Gastrocnemius medialis (tissue), 4 donors: ENCODE measurements at places on chromosomes 5 and 9. TPM values are rescaled to one million over a fixed set of nuclear protein-coding genes. Genes with fewer than 3 reads are reported as not detected.

- no peaks in the 10 kb centered on the region for H3K27me3 ChIP-seq
- peak overlapping the region; percentile 13 for H3K27ac ChIP-seq
- H3K36me3 ChIP-seq: no peaks in the 10 kb centered on the region
- H3K4me3 ChIP-seq: no peak overlapping the region
Observed at GRCh38 chr5:169071-169727, 22.1 kb upstream of the LRRC14B start.

IL13 gene
- not detected for total RNA-seq

DNA sequence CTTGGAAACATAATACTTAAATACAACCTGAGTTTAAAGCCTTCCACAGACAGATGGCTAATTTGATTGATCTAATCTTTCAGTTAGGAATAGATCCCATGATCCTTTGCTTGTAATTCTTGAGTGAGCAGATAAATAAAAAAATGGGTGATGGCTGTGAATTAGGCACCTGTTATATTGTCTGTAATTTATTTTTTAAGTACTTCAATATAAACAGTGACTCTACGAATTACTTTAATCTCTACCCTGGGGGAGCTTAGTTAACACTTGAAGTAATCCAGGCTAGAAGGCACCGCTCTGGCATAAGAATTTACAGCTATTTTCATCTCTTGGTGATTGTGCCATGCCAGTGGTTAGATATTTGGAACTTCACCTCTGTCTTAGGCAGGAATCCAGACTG is 9.0 kb downstream of the EGFLAM start:
- H3K27me3 ChIP-seq: peaks cover 10% of the 10 kb centered on the region
- H3K4me3 ChIP-seq: no peak overlapping the region
- no peaks in the 10 kb centered on the region for H3K4me1 ChIP-seq
- H3K36me3 ChIP-seq: no peaks in the 10 kb centered on the region
- no peak for DNase-seq

GRCh38 chr9:128358861-128359260 is 12.3 kb upstream of the URM1 start:
- no peak overlapping the region for H3K27ac ChIP-seq
- DNase-seq: no peak
- no peak overlapping the region for H3K4me3 ChIP-seq
- H3K36me3 ChIP-seq: no peaks in the 10 kb centered on the region

GRCh38 chr9:74589576-74589975 is 92.4 kb downstream of the RORB start:
- H3K36me3 ChIP-seq: no peaks in the 10 kb centered on the region
- DNase-seq: no peak
- no peak overlapping the region for H3K27ac ChIP-seq
- no peak overlapping the region for H3K4me3 ChIP-seq
- no peaks in the 10 kb centered on the region for H3K27me3 ChIP-seq
- H3K4me1 ChIP-seq: no peaks in the 10 kb centered on the region

DNA sequence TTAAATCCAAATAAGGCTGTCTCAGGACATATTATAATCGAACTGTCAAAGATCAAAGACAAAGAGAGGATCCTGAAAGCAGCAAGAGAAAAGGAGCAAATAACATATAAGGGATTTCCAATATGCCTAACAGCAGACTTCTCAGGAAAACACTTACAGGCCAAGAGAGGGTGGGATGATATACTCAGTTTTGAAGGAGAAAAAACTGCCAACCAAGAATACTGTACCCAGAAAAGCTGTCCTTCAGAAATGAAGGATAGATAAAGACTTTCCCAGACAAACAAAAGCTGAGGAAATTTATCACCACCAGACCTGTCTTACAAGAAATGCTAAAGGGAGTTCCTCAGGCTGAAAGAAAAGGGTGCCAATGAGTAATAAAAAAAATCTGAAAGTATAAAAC is 16.0 kb downstream of the EGFLAM start:
- H3K27me3 ChIP-seq: no peaks in the 10 kb centered on the region
- H3K4me1 ChIP-seq: no peaks in the 10 kb centered on the region
- no peak for DNase-seq

- H3K4me1 ChIP-seq: no peaks in the 10 kb centered on the region
- H3K27me3 ChIP-seq: no peaks in the 10 kb centered on the region
- no peaks in the 10 kb centered on the region for H3K36me3 ChIP-seq
Observed at GRCh38 chr9:33177639-33178038, 10.5 kb upstream of the B4GALT1 start.

PIP5KL1 gene
- not detected for total RNA-seq

DNA sequence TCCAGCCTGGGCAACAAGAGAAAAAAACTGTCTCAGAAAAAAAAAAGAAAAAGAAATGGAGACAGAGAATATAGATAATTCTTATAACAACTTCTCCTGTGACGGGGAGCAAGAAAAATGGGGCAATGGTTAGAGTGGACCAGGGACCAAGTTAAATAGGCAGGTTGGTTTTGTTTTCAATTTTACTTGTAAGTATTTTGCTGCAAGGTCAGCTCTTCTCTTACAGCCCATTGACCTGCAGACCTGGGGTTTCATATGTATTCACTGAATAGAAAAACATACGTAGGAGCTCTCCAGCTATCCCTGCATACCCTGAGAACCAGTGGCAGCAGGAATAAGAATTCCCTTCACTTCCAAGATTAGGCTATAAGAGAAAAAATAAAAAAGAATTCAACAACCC is 29.2 kb upstream of the IL13 start:
- H3K36me3 ChIP-seq: peaks cover 8% of the 10 kb centered on the region
- H3K27me3 ChIP-seq: no peaks in the 10 kb centered on the region
- H3K27ac ChIP-seq: no peak overlapping the region

DNA sequence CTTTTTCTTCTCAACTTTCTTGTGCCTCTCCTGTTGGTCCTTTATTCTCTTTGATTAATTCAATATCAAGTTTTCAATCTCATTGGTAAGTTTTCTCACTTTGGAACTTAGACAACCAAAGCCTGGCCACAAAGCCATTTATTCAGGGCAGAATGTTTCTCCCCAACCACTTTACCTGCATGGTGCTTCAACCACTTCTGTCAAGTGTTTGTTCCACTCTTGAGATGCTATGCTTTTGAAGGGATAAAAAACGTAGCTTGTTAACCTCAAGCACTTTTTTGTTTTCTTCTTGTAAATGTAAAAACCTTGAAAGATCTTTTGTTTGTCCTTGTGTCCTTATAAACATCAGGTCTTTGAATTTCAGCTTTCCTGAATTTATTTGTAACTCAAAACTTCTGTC is 966.7 kb downstream of the MAT2B start:
- H3K4me1 ChIP-seq: no peaks in the 10 kb centered on the region
- H3K4me3 ChIP-seq: no peak overlapping the region
- H3K27me3 ChIP-seq: no peaks in the 10 kb centered on the region
- no peak for DNase-seq

DNA sequence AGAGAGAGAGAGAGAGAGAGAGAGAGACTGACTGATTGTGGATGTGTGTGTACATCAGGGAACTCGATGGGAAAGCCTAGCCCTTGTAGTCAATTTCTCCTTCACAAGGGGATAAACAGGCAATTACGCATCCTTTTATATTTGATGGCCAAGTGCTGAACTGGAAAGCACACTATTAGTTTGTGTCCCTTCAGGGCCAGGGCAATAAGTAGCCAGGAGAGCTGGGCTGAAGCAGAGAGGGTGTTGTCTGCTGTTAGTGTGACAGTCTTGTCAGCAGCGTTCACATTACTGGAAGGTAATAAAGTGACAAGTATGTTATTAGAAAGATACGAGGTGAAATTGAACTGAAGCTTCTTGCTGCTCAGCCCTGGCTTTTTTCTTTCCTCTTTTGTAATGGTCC is 457.7 kb downstream of the BNC2 start:
- no peaks in the 10 kb centered on the region for H3K27me3 ChIP-seq
- H3K4me1 ChIP-seq: no peaks in the 10 kb centered on the region
- no peak overlapping the region for H3K4me3 ChIP-seq
- H3K36me3 ChIP-seq: no peaks in the 10 kb centered on the region
- no peak for DNase-seq

CD74 gene
- 123 TPM for total RNA-seq

DNA sequence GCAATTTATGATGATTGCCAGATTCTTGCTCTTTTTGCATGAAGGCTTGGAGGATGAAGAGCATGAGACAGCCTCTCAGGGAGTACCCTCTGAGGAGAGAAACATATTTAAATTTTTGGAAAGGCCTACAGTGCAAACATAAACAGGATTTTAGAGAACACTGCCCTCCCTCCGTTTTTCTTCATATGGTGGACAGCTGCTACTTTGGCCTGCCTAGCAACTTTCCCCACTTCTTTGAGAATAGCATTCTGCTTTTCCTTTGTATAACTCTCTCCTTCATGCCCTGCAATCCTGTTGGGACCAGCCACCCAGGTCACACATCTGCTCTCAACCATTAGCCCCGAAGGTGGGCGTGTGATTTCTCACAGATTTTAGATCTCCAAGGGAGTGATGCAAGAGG is 20.5 kb upstream of the TXN start:
- no peak overlapping the region for H3K4me3 ChIP-seq
- DNase-seq: no peak
- H3K36me3 ChIP-seq: no peaks in the 10 kb centered on the region
- no peak overlapping the region for H3K27ac ChIP-seq
- no peaks in the 10 kb centered on the region for H3K27me3 ChIP-seq
- H3K4me1 ChIP-seq: no peaks in the 10 kb centered on the region

DNA sequence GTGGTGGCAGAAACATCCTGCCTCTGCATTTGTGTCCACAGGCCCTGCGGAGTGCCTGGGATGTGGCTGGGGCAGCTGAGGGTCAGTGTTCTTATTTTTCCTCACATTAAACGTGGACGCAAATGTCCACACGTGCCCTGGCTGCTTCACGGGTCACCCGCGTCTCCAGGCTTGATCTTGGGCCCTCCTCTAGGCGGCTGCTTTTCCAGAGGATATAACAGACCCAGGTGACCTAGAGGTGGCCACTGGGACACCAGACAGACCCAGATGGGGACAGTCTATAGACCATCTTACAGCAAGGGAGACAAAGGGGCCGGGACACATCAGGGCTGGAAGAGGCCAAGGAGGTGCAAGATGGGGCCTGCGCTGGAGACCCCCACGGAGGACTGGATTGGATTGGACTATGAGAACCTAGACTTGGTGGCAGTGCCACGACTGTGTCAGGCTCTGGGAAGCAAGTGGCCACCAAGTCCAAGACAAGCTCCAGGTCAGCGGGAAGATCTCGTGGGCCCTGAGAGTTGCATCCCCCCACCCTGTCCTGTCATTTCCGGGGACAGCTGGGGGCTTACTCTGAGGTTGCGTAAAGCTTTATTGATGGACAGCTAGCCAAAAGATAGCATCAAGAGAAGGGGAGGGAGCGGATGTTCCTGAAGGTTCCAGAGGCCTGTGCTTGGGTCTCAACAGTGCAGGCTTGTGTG is 6.9 kb downstream of the WNK2 start:
- H3K4me1 ChIP-seq: peaks cover 44% of the 10 kb centered on the region
- H3K27me3 ChIP-seq: no peaks in the 10 kb centered on the region
- DNase-seq: no peak
- no peak overlapping the region for H3K4me3 ChIP-seq

DNA sequence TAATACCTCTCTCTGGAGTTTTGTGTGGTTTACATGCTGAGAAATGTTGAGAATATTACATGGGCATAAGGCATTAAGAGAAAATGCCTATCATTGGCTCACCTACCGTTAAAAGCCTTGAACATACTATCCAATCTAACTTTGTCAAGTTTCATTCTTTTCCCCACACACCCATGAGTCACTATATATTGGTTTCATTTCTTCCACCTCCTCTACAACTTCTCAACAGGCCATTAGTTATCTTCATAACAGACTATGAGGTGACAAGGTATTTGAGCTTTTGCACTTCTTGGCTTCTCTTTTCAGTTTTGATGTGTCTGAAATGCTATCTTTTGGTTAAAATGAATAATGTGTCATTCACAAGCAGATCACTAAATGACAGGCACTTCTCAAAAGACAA is 288.0 kb downstream of the KCNN2 start:
- H3K27ac ChIP-seq: no peak overlapping the region
- no peak overlapping the region for H3K4me3 ChIP-seq
- no peaks in the 10 kb centered on the region for H3K4me1 ChIP-seq
- H3K27me3 ChIP-seq: no peaks in the 10 kb centered on the region

GRCh38 chr5:96332535-96333366 is 100.3 kb downstream of the PCSK1 start:
- no peaks in the 10 kb centered on the region for H3K36me3 ChIP-seq
- no peaks in the 10 kb centered on the region for H3K27me3 ChIP-seq
- peak overlapping the region; percentile 68 for H3K27ac ChIP-seq
- DNase-seq: no peak
- no peak overlapping the region for H3K4me3 ChIP-seq
- H3K4me1 ChIP-seq: peaks cover 21% of the 10 kb centered on the region

CDC20B gene
- not detected for total RNA-seq

GRCh38 chr9:91154686-91155085 is 207.0 kb downstream of the AUH start:
- no peak overlapping the region for H3K27ac ChIP-seq
- H3K4me1 ChIP-seq: no peaks in the 10 kb centered on the region
- no peak overlapping the region for H3K4me3 ChIP-seq

GRCh38 chr5:14884062-14884612 is 12.6 kb upstream of the ANKH start:
- H3K36me3 ChIP-seq: no peaks in the 10 kb centered on the region
- DNase-seq: no peak
- peaks cover 8% of the 10 kb centered on the region for H3K4me1 ChIP-seq
- no peak overlapping the region for H3K4me3 ChIP-seq
- no peaks in the 10 kb centered on the region for H3K27me3 ChIP-seq

GRCh38 chr5:179348843-179349242 is 3.6 kb upstream of the ADAMTS2 start:
- no peak overlapping the region for H3K4me3 ChIP-seq
- DNase-seq: no peak
- H3K4me1 ChIP-seq: peaks cover 5% of the 10 kb centered on the region
- no peak overlapping the region for H3K27ac ChIP-seq
- H3K27me3 ChIP-seq: peaks cover 8% of the 10 kb centered on the region

DNA sequence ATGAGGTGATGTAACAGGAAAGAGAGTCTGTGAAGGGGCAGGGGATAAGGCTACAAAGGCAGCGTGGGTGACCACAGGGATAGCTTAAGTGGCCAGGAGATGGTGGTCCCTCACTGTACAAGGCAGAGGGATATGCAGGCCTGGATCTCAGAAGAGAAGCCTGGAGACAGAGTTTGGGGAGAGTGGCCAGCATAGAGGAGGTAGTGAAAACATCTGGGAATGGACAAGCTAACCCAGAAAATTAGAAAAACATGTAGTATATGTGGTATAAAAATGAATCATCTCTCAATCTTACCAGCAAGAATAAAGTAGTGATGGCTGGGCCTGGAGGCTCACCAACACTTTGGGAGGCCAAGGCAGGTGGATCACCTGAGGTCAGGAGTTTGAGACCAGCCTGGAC is 349.2 kb upstream of the KLF4 start:
- H3K27ac ChIP-seq: no peak overlapping the region
- H3K27me3 ChIP-seq: no peaks in the 10 kb centered on the region
- no peaks in the 10 kb centered on the region for H3K36me3 ChIP-seq
- no peak for DNase-seq
- no peak overlapping the region for H3K4me3 ChIP-seq
- no peaks in the 10 kb centered on the region for H3K4me1 ChIP-seq

GRCh38 chr5:164346785-164347630 is 841.6 kb downstream of the MAT2B start:
- no peaks in the 10 kb centered on the region for H3K4me1 ChIP-seq
- no peaks in the 10 kb centered on the region for H3K36me3 ChIP-seq
- H3K4me3 ChIP-seq: no peak overlapping the region
- no peak for DNase-seq
- no peaks in the 10 kb centered on the region for H3K27me3 ChIP-seq
- no peak overlapping the region for H3K27ac ChIP-seq
